ENCODE measurements at places on chromosomes 16 and 17.

- DNase-seq = no peak
Observed at GRCh38 chr17:65820811-65821210, 259.4 kb upstream of the AXIN2 start.

DNA sequence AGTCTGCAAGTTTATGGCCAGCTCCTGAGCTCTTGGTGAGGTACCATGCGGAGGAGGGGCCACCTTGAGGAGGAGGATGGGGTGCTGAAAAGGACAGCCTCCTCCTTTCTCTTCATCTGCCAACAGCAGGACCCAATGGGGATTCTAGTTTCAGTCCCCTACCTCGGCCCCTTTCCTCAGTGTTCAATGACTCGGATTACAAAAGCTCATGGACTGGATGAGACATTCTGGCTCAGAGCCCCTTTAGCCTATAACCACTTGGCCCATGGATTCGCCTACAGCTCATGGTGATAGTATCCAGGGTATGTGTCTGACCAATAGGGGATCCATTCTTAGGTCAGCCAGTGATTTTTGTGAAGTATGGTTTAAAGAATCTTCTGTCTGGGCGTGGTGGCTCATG lies 8.5 kb upstream of the PIK3R6 start:
- peak; percentile 63 for DNase-seq

GRCh38 chr17:50289278-50289677 lies 15.0 kb downstream of the TMEM92 start:
- no peak for DNase-seq

GRCh38 chr17:38431346-38432145 lies 3.3 kb downstream of the ARHGAP23 start:
- DNase-seq = no peak

DNA sequence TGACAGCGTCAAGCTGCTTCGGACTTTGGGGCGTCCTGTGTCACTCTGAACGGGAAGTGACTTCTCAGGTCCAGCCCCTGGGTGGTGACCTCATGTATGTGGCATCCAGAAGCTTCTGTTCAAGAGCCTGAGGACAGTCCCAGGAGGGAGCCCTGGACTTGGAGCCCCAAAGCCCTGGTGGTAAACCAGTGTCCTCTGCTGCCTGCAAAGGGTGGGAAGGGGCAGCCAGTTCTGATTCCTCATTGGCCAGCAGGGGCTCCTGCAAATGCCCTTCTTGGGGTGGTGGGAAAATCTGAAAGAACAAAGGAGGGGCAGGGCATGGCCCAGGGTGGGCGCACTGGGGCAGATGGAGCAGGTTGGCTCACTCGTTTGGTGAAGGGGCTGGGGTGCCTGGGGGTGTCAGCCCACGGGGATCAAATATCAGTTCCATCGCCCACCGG lies 1.6 kb downstream of the OSGIN1 start:
- no peak for DNase-seq

- DNase-seq = peak; percentile 36
Observed at GRCh38 chr16:19502395-19503131, 19.3 kb downstream of the GDE1 start.

DNA sequence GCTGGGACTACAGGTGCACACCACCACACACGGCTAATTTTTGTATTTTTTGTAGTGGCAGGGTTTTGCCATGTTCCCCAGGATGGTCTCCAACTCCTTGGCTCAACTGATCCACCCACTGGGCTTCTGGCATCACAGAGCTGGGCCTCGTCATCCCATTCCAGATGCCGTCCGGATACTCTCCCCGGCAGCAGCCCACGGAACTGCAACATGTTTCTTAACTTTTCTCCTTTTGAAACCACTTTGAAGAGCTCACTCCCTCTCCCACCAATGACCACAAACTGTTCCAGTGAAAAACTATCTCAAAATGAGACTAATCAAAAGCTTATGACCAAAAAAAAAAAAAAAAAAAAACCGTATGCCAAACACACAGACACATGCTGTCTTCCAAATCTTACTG lies 17.6 kb downstream of the PEMT start:
- no peak for DNase-seq

DNA sequence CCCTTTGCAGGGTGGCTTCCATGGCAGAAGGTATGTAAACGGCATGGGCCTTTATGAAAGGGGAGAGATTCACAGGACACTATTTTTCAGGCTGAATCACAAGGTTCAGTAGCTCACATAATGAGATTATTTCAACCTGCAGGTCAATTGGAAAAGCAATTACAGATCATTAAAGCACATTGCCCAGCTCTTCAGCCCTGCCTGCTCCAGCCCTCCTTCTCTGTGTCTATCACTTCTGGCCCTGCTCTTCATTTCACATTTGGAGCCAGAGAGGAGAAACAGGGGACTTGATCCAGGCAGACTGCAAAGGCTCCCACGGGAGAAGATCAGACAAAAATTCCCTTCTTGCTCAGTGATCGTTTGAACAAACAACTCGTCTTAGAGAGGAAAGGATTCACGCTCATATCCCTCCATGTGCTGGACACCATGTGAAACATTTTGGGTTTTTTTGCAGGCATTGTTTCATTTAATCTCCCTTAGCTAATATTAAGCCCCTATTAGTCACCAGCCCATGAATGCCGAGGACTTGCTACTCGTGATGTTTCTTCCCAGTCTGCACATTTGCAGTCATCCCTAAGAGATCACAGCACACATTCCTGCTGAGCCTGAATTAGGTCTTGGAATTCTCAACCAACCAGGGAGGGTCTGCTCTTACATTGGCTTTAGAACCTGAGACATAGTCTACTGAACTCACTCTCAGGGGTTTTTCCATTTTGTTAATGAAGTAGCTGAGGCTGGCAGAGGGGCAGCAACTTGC lies 443.9 kb upstream of the CCL2 start:
- DNase-seq = no peak

GRCh38 chr17:64001763-64002529 lies 3.8 kb downstream of the PRR29 start:
- no peak for DNase-seq

GRCh38 chr17:3400055-3400454 lies 1.8 kb upstream of the OR1E1 start:
- no peak for DNase-seq

- no peak for DNase-seq
Observed at GRCh38 chr16:19366391-19366790, 51.3 kb upstream of the TMC5 start.

GRCh38 chr17:8736796-8737195 lies 7.8 kb downstream of the CCDC42 start:
- no peak for DNase-seq

DNA sequence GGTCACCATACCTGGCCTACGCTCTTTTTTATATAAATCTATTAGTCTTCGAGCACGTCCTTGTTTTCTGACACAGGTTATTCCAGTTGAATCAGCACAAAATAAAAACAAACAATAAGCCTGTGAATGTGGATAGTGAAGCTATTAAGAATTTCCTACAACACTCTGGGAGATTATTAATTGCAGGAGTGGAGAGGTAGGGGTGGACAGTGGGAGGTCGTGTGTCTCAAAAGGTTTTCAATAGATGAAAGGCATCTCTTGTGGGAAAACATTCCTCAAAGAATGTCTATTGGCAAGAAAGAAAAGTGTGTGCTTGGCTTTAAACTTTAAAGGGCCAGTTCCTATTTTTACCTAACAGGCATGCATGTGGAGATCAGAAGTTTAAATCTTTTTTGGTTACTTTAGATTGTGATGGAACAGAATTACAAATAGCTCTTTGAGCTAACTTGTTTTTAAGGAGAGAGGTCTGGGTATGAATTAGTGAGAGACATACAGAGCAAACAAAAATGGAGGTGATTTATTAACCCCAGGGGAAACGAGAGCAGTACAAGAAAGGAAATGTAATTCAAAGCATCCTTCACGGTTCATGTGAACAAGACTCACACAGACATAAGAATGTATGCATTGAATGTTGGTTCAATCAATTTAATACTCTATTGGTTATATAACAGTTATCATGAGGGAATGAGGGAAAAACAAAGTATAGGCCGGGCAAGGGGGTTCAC lies 9.0 kb downstream of the SMYD4 start:
- no peak for DNase-seq

DNA sequence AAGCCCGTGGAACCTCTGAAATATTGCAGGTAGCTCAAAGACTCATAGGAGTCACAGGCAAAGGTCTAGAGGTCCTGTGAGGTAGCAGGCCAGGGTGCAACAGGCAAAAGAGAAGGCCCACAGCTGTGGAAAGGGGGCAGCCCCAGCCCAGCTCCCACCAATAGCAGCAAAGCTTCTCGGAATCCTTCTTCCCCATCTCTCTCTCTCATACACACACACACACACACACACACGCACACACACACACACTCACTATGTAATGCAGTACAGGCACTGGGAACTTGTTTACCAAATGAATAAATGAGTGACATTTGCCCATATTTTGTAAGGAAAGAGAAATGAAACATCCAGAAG lies 16.8 kb upstream of the SUPT4H1 start:
- DNase-seq = no peak

DNA sequence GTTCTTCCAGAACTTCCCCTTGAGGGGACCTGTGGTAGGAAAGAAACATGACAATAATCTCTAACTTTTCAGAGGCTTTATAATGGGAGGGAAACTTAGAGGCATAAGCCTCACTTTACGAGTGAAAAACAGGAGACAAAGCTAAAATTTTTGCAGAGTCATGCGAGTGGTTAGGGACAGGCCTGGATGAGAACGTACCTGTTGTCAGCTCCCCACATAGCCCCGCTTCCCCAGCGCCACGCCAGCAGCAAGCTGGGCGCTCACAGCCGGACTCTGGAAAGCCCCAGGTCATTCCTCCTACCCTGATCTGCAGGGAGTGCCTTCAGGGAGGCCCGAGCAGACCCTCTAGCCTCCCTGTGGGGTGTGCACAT lies 53.6 kb downstream of the LDHD start:
- no peak for DNase-seq

DNA sequence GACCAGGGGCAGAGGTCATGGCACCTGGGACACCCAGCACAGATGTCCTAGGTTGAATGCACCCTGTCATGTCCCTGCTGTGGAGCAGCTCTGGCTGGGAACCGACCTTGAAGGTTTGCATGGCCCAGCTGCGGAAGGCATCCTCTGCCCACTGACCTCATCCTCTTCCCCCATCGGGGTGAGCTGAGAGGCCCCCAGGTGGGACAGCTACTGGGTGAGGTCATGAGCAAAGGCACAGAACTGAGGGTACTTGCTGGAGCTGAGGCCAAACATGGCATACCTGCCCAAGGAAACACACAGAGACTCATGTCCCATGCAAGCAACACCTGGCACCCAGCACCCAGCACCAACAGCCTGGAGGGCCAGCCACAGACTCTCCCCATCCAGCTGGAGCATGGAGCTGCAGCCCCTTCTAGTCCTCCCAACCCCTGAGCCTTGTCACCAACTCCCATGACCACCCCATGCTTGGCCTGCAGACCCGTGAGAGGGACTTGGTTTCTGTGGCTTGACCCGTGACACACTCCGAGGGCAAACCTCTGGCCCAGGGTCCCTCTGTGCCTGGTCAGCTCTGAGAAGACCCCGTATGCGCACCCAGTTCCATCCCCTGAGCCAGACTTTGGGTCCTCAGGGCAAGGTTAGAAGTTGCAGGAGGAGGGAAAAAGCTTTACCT lies 33.1 kb downstream of the LGALS9 start:
- no peak for DNase-seq

DNA sequence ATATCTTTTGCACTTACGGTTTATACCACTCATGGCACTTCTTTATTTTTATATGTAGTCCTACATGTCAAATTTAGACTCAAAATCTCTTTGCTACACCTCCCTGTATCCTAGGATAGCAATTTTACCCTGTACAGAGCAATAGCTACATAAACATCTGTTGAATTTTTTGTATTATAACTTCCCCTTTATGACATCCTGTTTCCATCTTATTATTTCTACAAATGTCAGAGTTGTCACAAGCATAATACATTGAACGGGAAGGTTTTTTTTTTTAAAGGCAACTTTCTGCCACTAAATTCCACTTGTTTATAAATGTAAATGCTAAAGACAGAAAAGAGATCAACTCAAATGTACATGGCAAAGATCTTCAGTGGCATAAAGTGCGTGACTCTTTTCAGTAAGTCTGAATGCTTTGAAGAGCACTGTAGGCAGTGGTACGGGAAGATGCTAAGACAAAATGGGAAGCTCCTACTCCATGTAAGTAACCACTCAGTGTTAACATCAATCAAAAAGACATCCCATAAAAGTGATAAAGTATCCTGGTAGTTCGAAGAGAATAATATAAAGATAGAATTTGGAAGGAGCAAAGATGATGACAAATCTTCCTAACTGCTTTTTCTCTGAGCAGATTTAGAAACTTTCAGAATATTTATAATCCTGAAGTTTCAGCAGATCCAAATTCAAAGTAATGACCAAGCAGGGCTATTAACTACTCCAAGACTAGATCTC lies 26.8 kb downstream of the GNA13 start:
- DNase-seq = no peak

- DNase-seq = no peak
Observed at GRCh38 chr17:74949455-74950115, 13.9 kb downstream of the OTOP3 start.

- DNase-seq = no peak
Observed at GRCh38 chr17:17139972-17140589, 66.1 kb downstream of the PLD6 start.

DNA sequence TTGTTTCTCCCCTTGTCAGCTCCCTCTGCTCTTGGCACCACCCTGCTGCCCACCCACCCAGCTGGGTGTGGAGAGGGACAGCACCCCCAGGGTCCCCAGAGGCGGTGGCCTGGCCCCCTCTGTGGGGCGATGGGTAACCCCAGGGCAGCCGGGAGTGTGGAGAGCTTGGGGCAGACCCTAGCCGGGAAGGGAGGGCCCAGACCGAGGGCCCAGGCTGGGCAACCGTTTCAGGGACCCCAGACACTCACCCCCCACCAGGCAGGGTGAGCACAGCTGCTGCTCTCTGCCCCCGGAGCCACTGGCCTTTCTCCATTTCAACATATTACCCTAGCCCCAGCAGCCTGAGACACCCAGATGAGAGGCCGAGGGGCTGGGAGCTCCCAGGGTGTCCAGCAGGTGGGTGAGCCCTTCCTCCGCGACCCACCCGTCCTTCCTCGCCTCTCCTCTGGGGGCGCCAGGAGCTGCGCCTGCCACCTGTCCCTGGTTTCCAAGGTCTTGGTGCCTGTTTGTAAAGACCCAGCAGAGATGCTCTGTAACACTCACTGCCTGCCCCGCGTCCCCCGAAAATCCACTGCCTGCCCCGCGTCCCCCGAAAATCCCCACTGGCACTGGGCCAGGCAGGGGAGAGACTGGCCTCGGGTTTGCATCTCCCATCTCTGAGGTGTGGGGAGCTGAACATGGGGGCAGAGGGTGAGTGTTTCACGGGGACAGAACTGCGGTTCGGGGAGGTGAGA lies 45.4 kb downstream of the BAHCC1 start:
- no peak for DNase-seq

Data from NCI-H226 (cell line).